ENCODE measurements at places on chromosomes 6 and 20.

DNA sequence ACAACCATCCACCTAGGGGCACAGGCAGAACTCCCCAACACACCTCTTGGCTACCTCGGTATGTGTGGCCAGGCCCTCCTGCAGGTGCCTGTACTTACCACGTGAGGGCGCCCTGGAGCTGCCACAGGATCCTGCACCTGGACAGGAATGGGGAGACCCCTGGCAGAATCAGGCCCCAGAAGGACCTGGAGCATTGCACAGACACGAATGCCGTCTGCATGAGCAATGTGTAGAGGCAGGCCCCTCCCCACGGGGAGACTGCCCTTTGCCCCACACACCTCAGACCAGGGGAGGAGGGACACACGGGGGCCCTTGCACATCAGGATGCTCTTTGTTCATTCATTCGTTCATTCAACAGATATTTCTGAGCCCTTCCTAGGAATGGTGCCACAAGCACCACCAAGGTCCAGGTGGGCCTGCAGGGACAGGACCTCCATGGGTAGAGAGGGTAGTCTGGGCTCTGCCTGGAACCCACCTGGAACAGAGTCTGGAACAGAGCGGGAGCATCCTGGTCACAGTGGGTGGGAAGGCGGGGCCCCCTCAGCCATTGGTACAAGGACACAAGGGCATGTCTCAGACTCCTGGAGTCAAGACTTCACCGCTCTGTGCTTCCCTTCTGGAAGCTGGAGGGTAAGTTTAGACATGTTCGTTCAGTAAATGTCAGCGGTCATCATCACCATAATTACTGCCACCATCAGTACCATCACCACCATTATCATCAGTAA lies 32.3 kb downstream of the YTHDF1 start:
- no peak for DNase-seq
- H3K27ac ChIP-seq = no peak overlapping the region
- no peaks in the 10 kb centered on the region for H3K36me3 ChIP-seq

GRCh38 chr6:90021711-90022110 lies 127.4 kb downstream of the GJA10 start:
- no peak overlapping the region for H3K27ac ChIP-seq
- H3K4me1 ChIP-seq = peaks cover 13% of the 10 kb centered on the region
- no peak overlapping the region for H3K4me3 ChIP-seq
- H3K36me3 ChIP-seq = no peaks in the 10 kb centered on the region
- H3K27me3 ChIP-seq = no peaks in the 10 kb centered on the region

DNA sequence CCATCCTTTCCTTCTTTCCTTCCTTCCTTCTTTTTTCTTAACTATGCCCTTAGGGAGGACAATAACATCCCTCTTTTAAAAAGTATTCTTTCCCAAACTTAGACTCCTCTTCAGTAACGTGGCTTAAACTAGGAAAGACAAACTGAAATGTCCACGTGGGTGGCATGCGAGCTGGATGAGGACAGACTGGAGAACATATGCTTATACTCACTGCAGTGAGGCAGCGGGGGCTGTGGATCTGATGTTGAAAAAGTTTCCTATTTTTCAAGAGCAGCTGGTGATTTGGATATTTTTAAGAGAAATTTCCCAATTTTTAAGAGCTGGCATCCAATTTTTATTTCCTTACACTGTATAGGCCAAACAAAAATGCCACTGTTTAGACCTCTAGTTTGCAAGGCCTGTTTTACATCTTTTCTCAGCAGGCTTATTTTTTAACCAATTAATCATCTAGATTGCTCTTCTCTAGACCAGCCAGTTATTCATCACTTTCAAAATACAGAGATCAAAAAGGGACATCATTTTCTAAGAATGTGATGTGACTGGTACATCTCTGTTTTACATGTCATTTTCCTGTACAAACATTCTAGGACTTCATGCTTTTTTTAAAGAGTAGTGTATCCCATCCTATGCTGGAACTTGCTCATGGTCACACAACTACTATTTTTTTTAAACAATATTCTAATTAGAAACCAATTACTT lies 226.5 kb downstream of the BTBD9 start:
- no peak overlapping the region for H3K4me3 ChIP-seq
- no peaks in the 10 kb centered on the region for H3K36me3 ChIP-seq
- no peak overlapping the region for H3K27ac ChIP-seq
- no peaks in the 10 kb centered on the region for H3K27me3 ChIP-seq
- no peak for DNase-seq

GRCh38 chr6:3471286-3471685 lies 14.4 kb upstream of the SLC22A23 start:
- H3K4me1 ChIP-seq = peaks cover 7% of the 10 kb centered on the region
- no peak for DNase-seq
- no peaks in the 10 kb centered on the region for H3K27me3 ChIP-seq
- no peak overlapping the region for H3K27ac ChIP-seq
- H3K36me3 ChIP-seq = no peaks in the 10 kb centered on the region

DNA sequence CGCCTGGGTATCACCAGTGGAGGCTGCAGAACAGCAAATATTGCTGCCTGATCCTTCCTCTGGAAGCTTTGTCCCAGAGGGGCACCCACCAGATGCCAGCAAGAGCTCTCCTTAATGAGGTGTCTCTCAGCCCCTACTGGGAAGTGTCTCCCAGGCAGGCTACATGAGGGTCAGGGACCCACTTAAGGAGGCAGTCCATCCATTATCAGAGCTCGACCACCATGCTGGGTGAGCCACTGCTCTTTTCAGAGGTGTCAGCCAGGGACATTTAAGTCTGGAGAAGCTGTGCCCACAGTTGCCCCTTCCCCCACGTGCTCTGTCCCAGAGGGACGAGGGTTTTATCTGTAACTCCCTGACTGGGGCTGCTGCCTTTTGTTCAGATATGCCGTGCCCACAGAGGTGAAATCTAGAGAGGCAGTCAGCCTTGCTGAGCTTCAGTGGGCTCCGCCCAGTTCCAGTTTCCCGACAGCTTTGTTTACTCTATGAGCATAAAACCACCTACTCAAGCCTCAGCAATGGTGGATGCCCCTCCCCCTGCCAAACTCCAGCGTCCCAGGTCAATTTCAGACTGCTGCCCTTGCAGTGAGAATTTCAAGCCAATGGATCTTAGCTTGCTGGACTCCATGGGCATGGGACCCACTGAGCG lies 25.9 kb upstream of the AIG1 start:
- no peak for DNase-seq
- H3K4me3 ChIP-seq = no peak overlapping the region
- no peak overlapping the region for H3K27ac ChIP-seq
- H3K4me1 ChIP-seq = no peaks in the 10 kb centered on the region
- H3K36me3 ChIP-seq = no peaks in the 10 kb centered on the region

DNA sequence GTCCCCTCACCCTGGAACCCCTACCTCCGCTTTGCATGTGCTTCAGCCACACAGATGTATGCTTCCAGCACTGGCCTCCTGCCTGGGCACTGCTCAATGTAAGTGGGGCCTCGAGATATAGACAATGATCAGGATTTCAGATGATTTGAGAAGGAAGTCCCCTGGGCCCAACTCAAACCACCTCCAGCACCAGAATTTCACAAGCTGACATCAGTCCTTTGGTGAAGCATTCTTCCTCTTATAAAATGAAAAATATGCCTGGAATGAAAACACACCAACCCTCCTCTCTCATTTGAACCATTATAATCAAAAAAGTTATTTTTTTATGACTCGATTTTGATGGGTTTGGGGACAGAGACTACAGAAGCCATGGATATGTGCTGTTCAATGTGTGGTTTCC lies 48.5 kb downstream of the BTBD3 start:
- no peak overlapping the region for H3K27ac ChIP-seq
- H3K4me1 ChIP-seq = no peaks in the 10 kb centered on the region
- no peak overlapping the region for H3K4me3 ChIP-seq
- no peak for DNase-seq
- H3K27me3 ChIP-seq = no peaks in the 10 kb centered on the region
- H3K36me3 ChIP-seq = no peaks in the 10 kb centered on the region

DNA sequence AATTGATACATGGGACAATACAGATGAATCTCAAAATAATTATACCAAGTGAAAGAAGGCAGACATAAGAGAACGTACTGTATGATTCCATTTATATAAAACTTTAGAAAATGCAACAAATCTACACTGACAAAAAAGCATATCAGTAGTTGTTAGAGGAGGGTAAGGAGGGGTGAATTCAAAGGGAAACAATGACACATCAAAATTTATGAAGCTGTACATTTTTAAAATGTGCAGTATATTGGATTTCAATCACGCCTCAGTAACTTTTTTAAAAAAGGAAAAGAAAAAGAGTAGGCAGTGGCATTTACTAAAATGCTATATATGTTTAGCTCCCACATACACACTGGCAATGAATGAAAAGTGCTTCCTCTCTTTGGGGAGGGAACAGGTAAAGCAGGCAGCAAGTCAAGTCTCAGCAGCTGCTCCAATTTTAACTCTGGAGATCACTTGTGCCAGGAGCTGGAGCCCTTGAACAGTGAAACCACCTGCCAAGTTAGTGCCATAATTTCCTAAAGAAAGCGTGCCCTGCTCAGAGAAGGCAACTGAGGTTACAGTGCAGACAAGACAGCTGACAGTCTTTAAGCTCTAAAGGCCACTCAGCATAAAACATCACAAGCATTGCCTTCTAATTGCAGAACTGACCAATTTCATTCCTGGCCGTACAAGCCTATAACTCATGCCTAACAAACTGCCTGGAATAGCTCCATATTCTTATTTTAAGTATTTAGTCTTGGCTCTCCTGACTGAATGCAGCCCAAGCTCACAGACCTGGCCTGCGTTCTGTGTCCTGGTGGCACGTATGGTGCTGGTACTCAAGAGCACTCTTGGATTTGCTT lies 10.9 kb downstream of the FKBP1A start:
- H3K4me1 ChIP-seq = peaks cover 34% of the 10 kb centered on the region
- H3K36me3 ChIP-seq = peaks cover 26% of the 10 kb centered on the region
- no peak overlapping the region for H3K4me3 ChIP-seq
- no peak overlapping the region for H3K27ac ChIP-seq
- H3K27me3 ChIP-seq = no peaks in the 10 kb centered on the region
- DNase-seq = no peak

- no peaks in the 10 kb centered on the region for H3K4me1 ChIP-seq
- DNase-seq = no peak
- no peaks in the 10 kb centered on the region for H3K27me3 ChIP-seq
- H3K36me3 ChIP-seq = no peaks in the 10 kb centered on the region
Observed at GRCh38 chr6:12269110-12269509, 21.1 kb upstream of the EDN1 start.

- no peak overlapping the region for H3K4me3 ChIP-seq
- H3K36me3 ChIP-seq = no peaks in the 10 kb centered on the region
- no peak overlapping the region for H3K27ac ChIP-seq
Observed at GRCh38 chr20:51156041-51156982, 133.4 kb upstream of the KCNG1 start.

GRCh38 chr6:44430326-44430725 lies 42.8 kb downstream of the CDC5L start:
- H3K27me3 ChIP-seq = no peaks in the 10 kb centered on the region
- H3K27ac ChIP-seq = no peak overlapping the region
- no peaks in the 10 kb centered on the region for H3K4me1 ChIP-seq
- peaks cover 76% of the 10 kb centered on the region for H3K36me3 ChIP-seq
- DNase-seq = no peak
- no peak overlapping the region for H3K4me3 ChIP-seq

DNA sequence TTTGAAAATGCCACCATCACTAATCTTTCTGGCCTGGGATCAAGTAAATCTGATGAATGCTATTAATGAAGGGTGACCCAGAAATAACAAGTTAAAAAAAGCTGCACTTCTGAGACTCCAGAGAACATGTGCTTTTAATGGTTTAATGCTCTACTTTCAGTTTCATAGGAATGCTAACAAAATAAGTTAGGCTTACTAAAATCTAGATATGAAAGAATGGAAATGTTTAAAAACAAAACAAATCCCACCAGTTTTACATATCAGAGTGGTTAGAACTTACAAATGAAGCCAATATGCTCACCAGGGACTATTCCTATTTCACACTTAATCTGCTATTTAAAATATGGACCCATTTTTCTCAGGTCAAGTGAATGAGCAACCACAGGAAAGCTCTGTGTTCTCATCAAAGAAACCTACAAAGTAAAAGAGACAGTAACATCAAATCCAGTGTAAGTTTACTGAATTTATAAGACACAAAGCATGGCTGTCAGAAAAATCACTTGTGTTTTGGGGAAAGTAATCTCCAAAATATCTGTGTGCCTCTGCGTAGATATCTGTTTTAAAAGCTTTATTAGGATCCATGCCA lies 40.3 kb downstream of the FYN start:
- H3K27me3 ChIP-seq = no peaks in the 10 kb centered on the region
- no peaks in the 10 kb centered on the region for H3K36me3 ChIP-seq
- no peak for DNase-seq
- no peak overlapping the region for H3K27ac ChIP-seq
- peaks cover 2% of the 10 kb centered on the region for H3K4me1 ChIP-seq

DNA sequence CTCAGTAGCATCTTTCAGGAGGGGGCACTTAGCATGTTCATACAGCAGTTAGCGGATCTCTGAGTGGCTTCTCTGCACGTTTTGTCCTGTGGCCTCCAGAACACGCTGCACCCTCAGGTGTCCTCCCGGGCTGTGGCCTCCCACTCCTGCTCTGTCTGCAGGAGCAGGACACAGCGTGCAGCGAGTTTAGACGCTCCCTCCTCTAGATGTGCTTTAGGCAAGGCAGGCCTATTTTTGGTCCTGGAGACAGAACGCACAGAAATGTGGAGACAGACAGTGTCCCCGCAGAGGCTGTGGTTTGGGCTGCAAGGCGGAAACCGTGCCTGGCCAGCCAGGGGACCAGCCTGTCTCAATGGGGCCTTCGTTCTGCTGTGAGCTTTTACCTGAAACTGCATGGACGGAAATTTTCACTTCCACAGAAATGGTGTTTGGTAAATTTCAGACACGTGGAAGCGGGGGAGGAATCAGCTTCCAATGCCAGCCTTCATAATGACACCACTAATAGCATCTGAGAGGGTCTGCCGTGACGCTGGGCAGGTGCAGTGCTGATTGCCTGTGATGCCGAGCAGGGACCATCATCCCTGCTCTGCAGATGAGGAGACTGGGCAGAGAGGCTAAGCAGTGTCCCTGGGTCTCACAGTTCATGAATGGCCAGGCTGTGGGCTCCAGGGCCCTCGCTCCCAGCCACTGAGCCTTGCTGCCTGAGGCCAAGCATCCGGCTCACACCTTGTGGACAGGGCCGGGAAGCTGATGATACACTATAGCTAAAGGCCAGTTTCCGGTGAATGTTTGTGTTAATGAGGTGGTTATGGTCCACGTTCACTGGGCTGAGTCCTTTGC lies 120.9 kb downstream of the SYCP2 start:
- peak; percentile 72 for DNase-seq
- H3K27ac ChIP-seq = no peak overlapping the region
- H3K4me1 ChIP-seq = no peaks in the 10 kb centered on the region
- H3K4me3 ChIP-seq = no peak overlapping the region
- no peaks in the 10 kb centered on the region for H3K36me3 ChIP-seq

GRCh38 chr20:62618611-62619529 lies 23.4 kb upstream of the SLCO4A1 start:
- DNase-seq = peak; percentile 82
- H3K4me1 ChIP-seq = peaks cover 25% of the 10 kb centered on the region
- H3K4me3 ChIP-seq = no peak overlapping the region
- no peaks in the 10 kb centered on the region for H3K36me3 ChIP-seq
- no peaks in the 10 kb centered on the region for H3K27me3 ChIP-seq
